ENCODE measurements at places on chromosomes 3 and 15. TPM values are rescaled to one million over a fixed set of nuclear protein-coding genes. Genes with fewer than 3 reads are reported as not detected.

The IL16 gene
- polyA plus RNA-seq, result 256 TPM

The GXYLT2 gene
- polyA plus RNA-seq, result 0.14 TPM

The ASB14 gene
- polyA plus RNA-seq, result 0.28 TPM

The SSUH2 gene
- polyA plus RNA-seq, result not detected

The WNT7A gene
- 0.34 TPM for polyA plus RNA-seq

The TRIM71 gene
- 0.03 TPM for polyA plus RNA-seq

The ECE2 gene
- not detected for polyA plus RNA-seq

The SLC22A14 gene
- not detected for polyA plus RNA-seq

The MRAS gene
- not detected for polyA plus RNA-seq

The PFKFB4 gene
- polyA plus RNA-seq, result 1.5 TPM

GRCh38 chr3:108022256-108023150 lies 68.3 kb downstream of the CD47 start:
- DNase-seq, result no peak

- DNase-seq, result no peak
These were observed 185.4 kb downstream of the SUCNR1 start for GRCh38 chr3:152058856-152059255.

- no peak for DNase-seq
These were observed 419.4 kb downstream of the GRM7 start for GRCh38 chr3:7280318-7280717.

- no peak for DNase-seq
These were observed 151.9 kb downstream of the ADAMTS17 start for GRCh38 chr15:100189849-100190248.

DNA sequence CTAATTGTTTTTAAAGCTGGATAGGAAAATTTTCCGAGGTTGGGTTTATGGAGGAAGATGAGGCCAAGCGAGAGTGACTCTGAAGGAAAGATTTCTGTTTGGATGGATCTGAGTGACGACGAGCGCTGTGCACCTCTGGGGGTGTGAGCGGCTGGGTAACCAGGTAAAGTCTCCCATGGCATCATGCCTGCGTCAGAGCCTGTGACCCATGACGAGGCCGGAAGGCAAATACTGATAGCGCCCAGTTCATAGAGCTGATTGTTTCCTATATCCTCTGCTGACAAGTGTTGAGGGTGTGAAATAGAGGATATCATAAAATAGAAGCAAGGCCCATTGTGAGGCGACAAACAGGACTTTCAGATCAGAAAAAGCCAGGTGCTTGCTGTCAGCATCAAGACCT lies 33.7 kb upstream of the MAGEF1 start:
- no peak for DNase-seq

GRCh38 chr15:51617886-51618285 lies 4.7 kb downstream of the DMXL2 start:
- DNase-seq, result no peak

GRCh38 chr15:46343196-46343935 lies 708.5 kb downstream of the SQOR start:
- no peak for DNase-seq

DNA sequence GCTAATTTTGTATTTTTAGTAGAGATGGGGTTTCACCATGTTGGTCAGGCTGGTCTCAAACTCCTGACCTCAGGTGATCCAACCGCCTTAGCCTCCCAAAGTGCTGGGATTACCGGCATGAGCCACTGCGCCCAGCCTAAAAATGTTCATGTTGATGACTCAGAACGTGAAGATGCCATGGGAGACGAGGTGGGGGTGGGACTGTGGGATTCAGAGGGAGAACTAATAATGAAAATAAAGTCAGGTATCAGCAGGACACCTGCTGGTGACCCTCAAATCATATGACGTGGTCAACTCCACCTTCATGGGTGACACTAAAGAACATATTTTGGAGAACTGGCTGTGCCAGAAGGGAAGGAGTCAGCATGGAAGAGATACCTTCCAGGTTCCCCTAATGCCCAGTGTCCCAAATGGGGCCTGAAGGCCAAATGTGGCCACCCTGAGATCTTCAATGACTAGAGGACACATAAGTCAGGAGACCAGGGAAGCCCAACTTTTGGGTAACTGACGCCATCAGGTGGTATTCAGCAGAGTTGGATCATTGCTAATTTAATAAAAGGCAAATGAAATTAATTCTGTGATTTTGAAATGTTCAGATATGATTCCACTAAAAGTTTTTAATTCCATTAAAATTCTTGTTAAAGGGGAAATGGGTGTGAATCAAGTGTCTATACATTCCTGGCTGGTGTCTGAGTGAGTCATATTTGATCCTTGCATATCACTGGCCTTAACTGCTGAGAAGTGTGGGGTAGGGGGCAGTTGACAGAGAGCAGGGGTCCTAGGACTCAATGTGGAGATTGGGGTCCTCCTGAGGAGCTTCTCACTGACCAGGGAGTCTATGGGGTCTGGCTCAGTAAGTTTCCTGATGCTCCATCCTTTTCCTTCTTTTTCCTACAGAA lies 88.6 kb upstream of the GSK3B start:
- DNase-seq, result peak; percentile 1

GRCh38 chr3:14780927-14781507 lies 37.7 kb upstream of the FGD5 start:
- no peak for DNase-seq

DNA sequence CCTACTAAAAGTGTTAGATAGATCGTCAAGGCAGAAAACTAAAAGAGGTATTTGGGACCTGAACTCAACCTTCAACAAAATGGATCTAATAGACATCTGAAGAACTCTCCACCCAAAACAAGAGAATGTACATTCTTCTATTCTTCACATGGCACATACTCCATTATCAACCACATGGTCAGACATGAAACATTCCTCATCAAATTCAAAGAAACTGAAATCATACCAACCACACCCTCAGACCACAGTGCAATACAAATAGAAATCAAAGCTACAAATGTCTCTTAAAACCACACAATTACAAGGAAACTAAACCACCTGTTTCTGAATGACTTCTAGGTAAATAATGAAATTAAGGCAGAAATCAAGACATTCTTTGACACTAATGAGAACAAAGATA lies 984.1 kb upstream of the GBE1 start:
- no peak for DNase-seq

GRCh38 chr3:56339244-56339643 lies 129.0 kb downstream of the ERC2 start:
- no peak for DNase-seq

- no peak for DNase-seq
These were observed 341.0 kb upstream of the RASGRP1 start for GRCh38 chr15:38905632-38906031.

- DNase-seq, result no peak
These were observed 14.0 kb downstream of the FAN1 start for GRCh38 chr15:30917675-30918074.

- no peak for DNase-seq
These were observed 38.8 kb upstream of the B3GNT5 start for GRCh38 chr3:183214277-183214612.

DNA sequence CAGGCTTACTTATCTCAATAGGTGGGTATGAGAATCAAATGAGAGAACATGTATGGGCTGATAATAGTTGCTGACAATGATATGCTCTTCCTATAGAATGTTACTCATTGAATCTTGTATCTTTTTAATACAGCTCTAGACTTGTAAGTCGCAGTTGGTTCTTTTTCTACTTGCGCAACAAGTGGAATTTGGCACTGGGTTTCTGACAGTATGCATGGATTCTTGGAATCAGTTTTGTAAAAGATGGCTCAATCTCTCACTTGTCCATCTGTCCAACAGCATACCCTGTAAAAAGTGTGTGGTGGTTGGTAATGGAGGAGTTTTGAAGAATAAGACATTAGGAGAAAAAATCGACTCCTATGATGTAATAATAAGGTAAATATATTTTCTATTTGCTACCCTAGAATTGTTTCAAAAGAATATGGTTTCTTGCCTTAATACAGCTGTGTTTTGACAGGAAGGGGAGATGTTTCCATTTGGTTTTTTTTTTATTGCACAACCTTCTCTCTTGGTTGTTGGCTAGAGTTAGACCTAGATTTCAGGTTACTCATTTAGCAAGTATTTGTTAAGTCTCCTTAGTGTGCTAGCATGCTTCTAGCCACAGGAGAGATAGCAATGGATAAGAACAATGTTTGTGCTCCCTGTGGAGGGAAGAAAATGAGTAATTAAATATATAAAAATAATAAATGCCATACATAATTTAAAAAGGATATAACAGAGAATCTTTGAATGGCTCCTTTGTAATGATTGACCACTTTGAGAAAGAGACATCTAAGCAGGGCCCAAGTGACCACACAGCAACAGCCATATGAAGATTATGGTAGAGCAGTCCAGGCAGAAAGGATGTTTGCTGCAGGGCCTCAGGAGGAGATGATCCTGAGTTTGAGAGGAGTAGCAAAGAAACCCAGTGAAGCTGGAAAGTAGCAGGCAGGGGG lies 21.8 kb downstream of the ST3GAL6 start:
- DNase-seq, result no peak

GRCh38 chr3:160919942-160920341 lies 163.9 kb downstream of the PPM1L start:
- DNase-seq, result no peak

- DNase-seq, result peak; percentile 51
These were observed 2.1 kb downstream of the ECT2 start for GRCh38 chr3:172752651-172753050.

DNA sequence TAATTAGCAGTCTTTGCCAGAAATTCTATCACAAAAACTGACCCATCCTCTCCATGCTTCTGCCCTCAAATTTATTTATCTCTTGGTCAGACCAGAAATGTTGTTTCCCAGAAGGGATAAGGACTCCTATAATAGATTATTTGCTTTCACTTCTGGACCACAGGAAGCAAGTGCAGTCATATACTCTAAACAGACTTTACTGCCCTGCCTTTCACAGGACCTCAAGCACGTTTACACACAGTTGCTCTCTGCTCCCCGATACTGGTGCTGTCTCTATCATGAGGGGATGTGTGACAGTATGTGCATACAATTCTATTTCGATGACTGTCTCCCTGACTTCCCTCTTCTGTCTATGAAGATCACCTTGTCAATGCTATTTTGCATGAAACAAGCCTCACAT lies 205.5 kb upstream of the TGFBR2 start:
- DNase-seq, result no peak

DNA sequence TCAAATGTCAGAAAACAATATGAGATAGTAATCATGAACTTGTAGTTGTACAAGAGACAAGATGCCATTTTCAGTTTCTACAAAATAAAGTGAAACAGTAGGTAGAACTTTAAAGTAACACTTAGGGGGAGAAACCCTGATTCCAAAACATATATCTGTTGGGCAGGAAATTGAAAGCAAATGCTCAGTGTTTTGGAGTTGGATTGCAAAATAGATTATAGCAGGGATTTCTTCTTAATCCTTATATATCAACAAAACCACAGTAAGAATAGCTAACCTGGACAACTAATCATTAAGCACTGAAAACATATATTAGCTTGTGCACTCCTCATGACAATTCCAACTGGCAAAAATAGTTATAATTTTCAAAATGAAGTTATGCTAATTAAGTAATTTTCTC lies 46.9 kb downstream of the COMMD2 start:
- no peak for DNase-seq

DNA sequence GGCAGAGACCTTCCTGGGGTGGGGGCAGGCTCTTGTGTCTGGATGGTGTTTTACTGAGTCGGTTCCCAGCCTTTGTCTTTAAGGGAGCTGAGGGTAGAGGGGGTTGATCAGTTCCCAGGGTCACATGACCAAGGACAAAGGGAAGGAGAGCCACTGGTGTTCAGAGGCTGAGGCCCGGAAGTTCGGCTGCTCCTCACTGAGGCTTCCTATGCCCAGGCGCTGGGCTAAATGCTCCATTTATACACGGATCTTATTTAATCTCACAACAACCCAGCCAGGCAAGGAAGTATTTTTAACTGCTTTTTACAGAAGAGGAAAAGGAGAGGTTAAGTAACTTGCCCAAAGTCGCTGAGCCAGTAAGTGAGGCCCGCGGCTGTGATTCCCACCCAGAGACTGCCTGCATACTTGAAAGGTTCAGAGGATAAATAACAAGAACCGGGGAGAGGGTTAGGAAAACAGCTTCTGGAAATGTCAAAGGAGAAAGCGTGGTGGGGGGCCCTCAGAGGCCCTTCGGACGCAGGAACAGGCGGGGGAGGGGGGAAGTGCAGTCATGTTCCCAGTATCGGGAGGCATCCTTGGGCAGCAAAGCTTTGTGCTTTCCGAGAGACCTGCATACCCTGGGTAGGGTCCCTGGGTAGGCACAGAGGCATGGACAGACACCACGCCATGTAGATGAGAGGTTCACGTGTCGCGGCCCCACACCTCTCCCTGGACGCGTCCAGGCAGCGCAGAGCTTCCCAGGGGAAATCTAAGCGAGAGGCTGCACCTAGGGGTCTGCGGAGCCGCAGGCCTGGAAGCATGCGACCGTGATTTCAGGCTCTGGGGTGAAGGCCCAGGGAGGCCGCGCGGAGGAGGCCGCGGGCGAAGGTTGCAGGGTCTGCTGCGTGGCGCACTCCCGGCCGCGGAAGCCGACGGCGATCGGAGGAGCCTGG lies 21.3 kb downstream of the EPHB3 start:
- no peak for DNase-seq

Measured in CD4-positive, CD25-positive, alpha-beta regulatory T cell (primary cell).